ENCODE measurements at places on chromosomes 1 and 21.

DNA sequence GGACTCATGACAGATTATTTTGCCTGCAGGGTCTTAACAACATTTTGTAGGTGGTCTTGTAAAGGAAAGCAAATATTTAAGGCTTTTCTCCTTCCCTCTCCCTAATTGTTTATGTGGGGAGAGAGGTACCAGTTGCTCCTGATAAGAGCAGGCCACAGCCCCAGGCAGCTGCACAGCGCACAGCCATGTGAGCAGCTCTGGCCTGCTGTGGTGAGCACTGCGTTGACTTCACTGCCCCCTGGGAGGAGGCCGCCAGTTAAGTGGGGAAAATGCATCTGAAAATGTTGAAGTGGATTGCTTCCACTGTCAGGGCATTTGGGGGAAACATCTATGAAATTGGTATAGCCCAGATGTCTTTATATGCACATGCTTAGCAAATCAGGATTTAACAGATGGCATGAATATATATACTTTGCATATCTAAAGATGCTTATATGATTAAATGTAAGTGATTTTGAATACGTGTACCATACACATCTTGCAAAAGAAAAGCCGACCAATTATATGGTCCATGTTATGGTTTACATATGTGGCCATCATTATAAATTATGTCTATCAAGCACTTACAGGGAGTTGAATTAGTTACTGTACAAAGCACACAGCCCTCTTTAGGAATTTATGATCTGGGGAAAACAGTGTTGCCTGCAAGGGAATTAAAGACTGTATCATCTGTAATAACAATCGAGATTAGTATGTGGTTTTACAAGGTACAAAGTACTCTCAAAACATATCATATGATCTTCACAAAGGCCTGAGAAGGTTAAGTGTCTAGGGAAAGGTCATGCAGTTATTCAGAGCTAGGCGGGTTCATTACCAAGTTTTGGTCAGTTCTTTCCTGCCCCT is 132.1 kb downstream of the RHOU start:
- no peak for DNase-seq

DNA sequence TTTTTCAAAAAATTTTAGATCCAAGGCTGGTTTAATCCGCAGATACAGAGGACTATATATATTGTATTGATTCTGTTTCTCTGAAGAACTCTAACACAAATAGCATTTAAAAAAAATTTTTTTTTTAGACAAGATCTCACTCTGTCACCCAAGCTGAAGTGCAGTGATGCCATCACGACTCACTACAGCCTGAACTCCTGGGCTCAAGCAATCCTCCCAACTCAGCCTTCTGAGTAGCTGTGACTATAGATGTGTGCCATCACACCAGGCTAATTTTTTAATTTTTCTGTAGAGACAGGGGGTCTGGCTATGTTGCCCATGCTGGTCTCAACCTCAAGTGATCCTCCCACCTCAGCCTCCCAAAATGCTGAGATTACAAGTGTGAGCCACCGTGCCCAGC is 3.0 kb downstream of the ANKRD45 start:
- no peak for DNase-seq

DNA sequence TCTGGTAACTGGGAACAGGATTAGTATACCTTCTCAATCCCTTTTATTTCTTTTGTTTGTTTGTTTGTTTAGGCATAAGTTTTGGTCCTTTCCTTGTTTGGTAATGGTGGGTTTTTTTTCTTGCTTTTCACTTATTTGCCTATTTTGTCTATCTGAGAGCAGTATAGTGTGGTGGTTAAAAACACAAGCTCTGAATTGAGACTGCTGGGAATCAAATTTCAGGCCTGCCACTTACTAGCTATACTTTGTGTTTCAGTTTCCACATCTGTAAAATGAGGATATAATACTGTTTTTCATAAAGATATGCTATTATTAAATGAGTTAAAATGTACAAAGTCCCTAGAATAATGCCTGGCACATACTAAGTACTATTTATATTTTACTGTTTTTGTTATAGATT is 81.6 kb upstream of the IVNS1ABP start:
- no peak for DNase-seq

GRCh38 chr1:241440904-241441303 is 78.7 kb downstream of the FH start:
- DNase-seq, result no peak

- DNase-seq, result no peak
These were observed 549.7 kb downstream of the SMYD3 start for GRCh38 chr1:245957427-245957826.

- DNase-seq, result no peak
These were observed 170.4 kb downstream of the ACTL8 start for GRCh38 chr1:17925290-17926237.

DNA sequence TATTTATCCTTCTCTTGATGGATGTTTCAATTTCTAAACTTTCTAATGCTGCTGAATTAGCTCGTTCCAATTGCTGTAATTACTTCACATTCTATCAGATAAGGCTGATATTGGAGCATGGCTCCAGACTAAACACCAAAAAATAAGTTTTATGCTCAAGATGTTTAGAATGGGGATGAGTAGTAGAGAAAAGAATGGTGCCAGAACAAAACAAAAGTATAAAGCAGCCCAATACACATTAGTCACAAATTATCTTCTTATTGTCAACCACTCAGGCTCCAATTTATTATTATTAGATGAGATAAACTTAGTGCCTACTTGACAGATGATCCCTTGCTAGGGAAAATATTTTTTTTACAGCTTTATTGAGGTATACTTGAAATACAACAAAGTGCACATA is 21.8 kb downstream of the ATPAF1 start:
- no peak for DNase-seq

GRCh38 chr1:100860397-100860991 is 34.1 kb downstream of the EXTL2 start:
- no peak for DNase-seq
